ENCODE measurements at places on chromosomes 6 and 20. TPM values are rescaled to one million over a fixed set of nuclear protein-coding genes. Genes with fewer than 3 reads are reported as not detected.

DNA sequence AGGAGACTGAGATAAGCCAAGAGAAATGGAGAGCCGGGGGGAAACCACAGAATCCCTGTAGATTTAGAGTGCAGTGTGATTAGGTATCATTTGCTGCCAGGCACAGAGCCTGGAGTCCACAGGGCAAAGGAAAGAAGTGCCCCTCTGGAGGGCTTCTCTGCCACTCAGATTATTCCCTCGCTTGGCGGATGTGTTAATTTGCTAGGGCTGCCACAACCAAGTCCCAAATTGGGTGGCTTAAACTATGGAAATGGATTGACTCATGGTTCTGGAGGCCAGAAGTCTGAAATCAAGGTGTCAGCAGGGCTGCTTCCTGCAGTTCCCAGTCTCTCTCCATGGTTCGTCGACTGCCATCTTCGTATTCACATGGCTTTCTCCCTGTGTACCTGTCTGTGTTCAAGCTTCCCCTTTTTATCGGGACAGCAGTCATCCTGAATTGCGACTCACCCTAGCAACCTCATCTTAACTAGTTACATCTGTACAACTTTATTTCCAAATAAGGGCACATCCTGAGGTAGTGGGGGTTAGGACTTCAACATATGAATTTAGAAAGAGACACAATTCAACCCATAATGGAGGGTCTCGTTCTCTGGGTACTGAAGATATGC, 122.2 kb downstream of the ANKRD60 start:
- peak; percentile 16 for DNase-seq

GRCh38 chr6:44234101-44235025, 11.0 kb downstream of the SLC29A1 start:
- DNase-seq: no peak

DNA sequence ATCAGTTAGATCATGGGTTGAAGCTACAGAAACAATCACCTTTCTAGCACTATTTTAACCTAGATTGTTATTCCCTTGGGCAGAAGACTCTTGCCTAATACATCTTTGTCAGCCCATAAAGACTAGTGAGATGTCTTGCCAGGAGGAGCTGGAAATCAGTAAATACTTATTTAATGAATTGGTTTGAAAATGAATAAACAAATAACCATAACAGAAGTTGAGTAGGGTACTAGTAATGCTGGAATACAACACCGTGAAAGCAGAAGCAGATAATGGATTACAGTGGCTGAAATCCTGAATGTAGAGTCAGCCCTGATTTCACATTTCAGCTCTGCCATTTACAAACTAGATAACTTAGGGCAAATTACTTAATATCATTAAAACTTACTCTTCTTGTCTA, 236.1 kb downstream of the PACRG start:
- DNase-seq: no peak

- DNase-seq: no peak
Observed at GRCh38 chr6:18147616-18148015, 7.3 kb downstream of the TPMT start.

Gene SIRPB2
- not detected for total RNA-seq

Gene OR2B6
- total RNA-seq: not detected

Data from activated CD8-positive, alpha-beta memory T cell treated with anti-CD3 and anti-CD28 coated beads, Interleukin-2, amount 10 ng/mL, durations not matched to agents 7 days and 5 days (primary cell).